Stimulated activated CD4-positive, alpha-beta T cell treated with anti-CD3 and anti-CD28 coated beads, Interleukin-4, amount 100 ng/mL, for 24 hours (primary cell): ENCODE measurements at places on chromosomes 4 and X.

GRCh38 chr4:138919094-138919936 lies 96.3 kb upstream of the NOCT start:
- DNase-seq = peak; percentile 53

DNA sequence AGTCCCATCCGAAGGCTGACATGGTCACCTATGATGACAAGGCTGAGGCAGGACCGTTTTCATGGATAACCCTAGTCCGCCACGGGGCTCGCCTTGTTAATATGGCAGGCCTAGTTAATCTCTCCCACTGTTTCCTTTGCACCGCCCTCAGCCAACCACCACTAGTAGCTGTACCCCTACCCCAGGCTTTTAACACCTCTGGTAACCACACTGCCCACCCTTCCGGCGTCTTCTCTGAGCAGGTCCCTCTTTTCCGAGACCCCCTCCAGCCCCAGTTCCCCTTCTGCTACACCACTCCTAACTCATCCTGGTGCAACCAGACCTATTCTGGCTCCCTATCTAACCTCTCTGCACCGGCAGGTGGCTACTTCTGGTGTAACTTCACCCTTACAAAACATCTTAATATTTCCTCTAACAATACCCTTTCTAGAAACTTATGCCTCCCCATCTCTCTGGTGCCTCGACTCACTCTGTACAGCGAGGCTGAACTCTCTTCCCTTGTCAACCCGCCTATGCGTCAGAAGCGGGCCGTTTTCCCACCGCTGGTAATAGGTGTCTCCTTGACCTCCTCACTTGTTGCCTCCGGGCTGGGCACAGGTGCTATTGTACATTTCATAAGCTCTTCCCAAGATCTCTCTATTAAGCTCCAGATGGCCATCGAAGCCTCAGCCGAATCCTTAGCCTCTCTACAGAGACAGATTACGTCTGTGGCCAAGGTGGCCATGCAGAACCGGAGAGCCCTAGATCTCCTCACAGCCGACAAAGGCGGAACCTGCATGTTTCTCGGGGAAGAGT lies 964.4 kb downstream of the RPA4 start:
- DNase-seq = no peak

DNA sequence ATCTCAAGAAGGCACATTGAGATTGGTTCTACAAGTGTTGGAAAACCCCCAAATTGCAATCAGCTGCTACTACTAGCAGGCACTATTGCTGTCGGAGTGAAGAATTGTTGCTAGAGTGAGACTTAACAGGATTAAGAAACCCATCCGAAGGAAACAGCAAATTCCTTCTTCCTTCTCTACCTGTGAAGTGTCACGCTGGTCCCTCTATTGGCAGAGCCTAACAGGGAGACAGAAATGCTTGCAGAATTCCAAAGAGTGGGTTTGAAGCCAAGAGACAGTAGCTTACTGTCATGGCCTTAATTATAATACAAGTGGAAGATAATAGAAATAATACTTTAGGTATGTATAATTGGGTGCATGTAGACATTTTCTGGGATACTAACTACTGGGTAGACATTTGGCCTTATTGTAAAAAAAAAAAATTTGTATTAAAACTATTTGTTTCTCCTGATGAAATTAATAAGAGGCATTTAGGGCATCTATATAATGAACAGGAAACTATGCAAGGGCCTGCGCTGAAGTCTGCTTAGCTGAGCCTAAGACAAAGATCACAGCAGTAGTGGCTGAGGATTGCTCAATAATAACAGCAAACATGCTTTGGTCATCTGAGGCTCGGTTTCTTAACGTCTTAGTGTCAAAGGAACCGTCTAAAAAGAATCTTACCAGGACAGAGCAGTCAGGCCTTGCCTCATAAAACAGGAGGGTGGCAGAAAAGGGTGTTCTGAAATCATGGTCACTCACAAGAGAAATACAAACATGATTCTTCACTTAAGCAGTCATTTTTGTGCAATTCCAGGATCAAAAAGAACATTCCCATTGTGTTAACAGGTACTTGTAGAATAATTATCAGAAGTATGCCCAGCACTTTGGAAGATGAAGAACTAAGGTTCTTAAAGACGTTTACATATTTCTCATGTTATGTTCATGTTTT lies 40.8 kb downstream of the FAM241A start:
- no peak for DNase-seq

- DNase-seq = no peak
Observed at GRCh38 chr4:41458689-41459088, 79.3 kb upstream of the LIMCH1 start.

DNA sequence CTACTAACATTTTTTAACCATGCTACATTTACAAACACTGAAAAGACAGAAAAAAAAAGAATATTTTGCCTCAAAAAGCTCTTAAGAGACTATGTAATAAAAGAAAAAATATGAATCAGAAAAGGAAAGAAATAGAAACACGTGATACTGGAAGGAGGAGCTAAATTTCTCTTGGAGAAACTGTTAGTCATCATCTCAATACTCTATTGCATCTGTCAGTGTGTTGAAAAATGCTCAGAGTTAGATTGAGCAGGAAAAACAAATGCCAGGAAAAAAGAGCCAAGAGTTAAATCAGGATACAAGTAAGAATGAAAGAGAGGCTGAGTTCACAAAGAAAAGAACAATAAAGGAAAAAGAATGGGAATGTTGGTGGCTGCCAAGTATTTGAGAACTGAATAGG lies 2.6 kb downstream of the RAB28 start:
- no peak for DNase-seq

DNA sequence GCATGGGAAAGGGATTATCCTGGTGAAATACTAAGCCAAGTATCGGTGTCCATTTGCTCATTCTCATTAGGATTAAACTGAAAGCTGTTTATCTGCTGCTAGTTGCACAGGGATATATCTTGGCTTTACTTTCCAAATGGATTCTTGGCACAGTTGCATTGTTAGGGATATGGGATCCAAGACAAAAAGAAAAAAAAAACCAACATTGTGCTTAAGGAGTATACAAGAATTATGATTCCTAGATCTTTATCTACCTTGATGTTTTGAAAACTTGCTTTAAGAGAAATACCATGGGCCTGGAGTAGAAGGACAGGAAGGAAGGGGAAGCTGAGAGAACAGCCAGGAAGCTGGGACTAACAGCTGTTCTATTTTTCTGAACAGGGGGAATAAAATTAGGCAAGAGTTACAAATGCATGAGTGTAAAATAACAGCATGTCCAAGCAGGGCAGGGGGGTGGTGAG lies 107.6 kb downstream of the ATXN3L start:
- no peak for DNase-seq

GRCh38 chr4:76690906-76691275 lies 207.1 kb downstream of the SOWAHB start:
- no peak for DNase-seq

- no peak for DNase-seq
Observed at GRCh38 chr4:168408620-168409019, 71.7 kb downstream of the DDX60L start.

GRCh38 chrX:6777238-6778002 lies 242.5 kb upstream of the VCX3A start:
- DNase-seq = no peak

DNA sequence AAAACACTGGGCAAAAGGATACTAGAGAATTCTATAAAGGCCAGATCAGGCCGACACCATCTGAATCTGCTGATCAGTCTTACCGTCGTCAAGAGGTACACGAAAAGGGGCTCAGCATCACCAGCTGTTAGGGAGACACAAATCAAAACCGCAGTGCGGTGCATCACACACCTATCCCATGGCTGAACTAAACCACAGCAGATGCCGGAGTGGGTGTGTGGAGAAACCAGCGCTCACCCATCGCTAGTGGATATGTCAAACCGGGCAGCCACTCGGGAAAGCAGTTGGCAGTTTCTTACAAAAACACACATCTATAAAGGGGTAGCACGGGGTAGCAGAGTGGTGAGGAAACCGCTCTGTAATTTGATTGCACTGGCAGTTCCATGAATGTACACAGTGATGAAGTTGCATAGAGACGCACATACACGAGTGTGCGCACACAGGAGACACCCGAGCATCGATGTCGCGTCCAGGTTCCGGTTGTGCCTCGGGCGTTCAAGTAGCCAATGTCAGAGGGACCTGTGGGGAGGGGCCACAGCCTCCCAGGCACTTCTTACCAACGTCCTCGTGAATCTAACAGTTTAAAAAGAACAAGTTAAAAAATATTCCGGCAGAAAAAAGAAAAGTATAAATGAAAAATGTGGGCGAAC lies 23.1 kb upstream of the CCNQ start:
- no peak for DNase-seq

GRCh38 chr4:65089666-65090065 lies 580.6 kb downstream of the EPHA5 start:
- no peak for DNase-seq

GRCh38 chr4:6184169-6184568 lies 16.2 kb downstream of the JAKMIP1 start:
- DNase-seq = no peak

DNA sequence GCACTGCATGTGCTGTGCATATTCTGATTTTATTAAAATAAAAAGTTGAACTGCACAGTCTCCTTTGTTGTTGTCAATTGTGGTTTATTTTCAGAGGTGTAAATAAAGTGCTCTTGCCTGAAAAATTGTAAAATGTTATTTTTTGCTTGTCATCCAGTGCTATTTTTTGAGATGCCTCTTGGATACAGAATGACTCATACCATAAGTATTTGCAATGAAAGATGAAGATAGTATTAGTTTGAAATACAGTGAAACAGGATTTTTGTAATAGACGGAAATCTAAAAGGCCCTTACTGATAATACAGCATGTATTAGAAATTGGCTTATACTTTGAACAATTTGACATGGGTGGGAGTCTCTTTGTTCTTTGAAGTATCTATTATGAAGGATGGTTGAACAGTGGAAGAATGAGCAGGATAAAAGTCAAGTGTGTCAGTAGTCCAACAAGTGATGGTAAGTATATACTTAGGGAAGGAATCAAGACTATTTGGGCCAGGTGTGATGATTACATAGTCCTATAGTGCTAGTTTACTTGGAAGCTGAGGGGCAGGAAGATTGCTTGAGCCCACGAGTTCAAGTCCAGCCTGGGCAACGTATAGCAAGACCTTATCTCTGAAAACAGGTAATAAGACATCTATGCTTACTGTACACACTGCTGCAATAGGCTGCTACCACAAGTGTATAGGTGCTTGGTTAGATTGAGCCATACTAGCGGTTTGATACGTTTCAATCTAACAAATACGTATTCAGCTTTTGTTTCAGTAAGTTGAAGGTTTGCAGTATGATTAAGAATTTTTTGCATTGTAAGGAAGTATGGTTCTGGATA lies 16.4 kb downstream of the DDX3X start:
- no peak for DNase-seq

DNA sequence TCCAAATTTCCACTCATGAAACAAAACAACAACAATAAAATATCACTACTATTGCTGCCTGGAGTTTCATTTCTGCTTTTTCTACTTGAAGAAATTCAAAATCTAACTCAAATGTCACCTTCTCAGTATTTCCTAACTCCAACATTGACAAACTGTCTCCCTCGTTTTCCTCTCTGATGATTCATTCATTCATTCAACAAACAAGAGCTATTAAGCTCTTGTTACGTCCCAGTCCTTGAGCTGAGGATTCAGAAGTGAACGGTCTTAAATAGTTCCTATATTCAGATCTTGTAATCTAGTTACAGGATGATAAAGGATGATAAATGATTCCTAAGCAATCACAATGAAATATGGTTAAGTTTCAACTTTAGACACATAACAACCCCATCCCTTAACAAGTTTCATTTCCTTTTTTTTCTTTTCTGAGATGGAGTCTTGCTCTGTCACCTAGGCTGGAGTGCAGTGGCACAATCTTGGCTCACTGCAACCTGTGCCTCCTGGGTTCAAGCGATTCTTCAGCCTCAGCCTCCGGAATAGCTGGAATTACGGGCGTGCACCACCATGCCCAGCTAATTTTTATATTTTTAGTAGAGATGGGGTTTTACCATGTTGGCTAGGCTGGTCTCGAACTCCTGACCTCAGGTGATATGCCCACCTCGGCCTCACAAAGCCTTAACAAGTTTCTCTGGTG lies 1.7 kb downstream of the SLC9B2 start:
- no peak for DNase-seq

GRCh38 chr4:48504352-48504751 lies 14.3 kb downstream of the ZAR1 start:
- DNase-seq = no peak

DNA sequence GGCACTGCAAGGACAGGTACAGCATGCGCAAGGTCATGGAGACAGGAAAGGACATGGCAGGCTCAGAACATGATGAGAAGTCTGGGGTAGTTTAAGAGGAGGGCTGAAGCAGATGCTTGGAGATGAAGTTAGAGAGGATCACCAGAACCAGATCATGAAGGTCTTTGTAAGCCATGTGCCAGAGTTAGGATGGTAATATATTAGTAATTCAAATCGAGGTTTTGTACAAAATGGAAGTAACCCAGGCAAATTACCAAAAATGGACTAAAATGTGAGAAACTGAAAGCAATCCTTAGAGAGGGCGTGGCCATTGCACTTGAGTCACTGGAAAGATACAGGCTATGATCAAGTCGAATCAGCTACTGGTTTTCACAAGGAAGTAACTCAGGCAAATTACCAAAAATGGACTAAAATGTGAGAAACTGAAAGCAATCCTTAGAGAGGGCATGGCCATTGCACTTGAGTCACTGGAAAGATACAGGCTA lies 13.5 kb downstream of the RXFP1 start:
- DNase-seq = peak; percentile 4

GRCh38 chrX:44765556-44765955 lies 78.3 kb upstream of the DUSP21 start:
- no peak for DNase-seq
